ENCODE measurements at places on chromosomes 7 and 10.

DNA sequence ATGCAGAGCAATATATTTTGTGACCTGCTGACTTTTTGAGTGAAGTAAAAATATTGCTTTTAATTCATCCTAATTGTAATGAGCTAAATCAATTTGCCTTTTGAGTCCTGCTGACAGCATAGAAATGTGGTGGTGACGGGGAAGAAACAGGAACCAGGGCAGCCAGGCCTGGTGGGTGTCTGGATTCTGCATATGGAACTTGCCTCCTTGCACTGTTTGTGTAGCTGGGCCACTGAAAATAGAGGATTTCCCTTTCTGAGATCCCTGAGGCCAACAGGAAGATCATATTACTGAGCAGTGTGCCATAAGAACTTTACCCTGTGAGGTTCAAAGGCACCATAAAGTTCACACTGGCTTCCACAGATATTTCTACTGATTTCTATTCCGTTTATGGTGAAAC is 488.4 kb upstream of the AKR1E2 start:
- DNase-seq = no peak

DNA sequence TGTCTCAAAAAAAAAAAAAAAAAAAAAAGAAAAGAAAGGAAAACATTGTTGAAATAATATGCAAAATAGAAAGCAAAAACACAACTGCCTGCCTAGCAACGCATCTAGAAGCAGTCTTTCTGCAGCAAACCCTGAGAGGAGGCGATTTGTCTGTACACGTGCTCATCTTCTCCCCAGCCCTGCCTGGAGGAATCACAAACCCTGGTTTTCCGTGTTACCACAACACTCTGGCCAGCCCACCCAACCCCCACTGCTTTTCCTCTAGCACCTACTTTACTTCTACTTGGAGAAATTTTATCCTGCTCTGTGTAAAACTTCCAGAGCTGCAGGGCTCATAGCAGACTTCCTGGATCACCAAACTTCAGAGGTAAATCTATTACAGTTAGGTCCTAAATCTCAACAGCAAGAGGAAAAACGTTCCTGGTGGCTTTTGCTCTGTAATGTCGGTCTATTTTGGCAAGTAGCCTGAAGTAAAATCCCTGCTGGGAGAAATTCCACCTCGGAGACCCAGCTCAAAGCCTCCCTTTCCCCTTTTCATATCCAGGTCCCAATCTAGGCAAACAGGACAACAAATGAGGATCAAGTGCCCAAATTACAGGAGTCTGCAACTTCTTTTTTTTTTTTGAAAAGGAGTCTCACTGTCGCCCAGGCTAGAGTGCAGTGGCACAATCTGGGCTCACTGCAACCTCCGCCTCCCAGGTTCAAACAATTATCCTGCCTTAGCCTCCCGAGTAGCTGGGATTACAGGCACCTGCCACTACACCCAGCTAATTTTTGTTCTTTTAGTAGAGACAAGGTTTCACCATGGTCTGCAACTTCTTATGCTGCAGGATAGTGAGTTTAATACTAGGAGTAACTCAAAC is 91.6 kb downstream of the DNMBP start:
- DNase-seq = no peak

DNA sequence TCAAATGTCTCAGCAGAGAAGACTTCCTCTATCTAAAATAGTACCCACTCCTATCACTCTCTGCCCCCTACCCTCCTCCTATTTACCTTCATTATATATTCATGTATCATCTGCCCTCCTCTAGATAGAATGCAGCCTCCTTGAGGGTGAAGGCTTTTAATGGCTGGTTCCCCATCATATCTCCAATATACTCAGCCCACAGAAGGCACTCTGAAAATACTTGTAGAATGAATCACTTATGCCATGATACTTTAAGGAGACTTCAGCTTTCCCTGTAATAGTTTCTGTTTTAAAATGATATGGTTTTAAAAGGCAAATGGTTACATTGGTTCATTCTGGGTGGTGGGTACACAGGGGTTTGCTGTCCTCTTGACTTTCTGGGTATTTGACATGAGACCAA is 25.3 kb downstream of the GFRA1 start:
- no peak for DNase-seq

GRCh38 chr10:4767033-4767814 is 58.8 kb upstream of the AKR1E2 start:
- DNase-seq = no peak

DNA sequence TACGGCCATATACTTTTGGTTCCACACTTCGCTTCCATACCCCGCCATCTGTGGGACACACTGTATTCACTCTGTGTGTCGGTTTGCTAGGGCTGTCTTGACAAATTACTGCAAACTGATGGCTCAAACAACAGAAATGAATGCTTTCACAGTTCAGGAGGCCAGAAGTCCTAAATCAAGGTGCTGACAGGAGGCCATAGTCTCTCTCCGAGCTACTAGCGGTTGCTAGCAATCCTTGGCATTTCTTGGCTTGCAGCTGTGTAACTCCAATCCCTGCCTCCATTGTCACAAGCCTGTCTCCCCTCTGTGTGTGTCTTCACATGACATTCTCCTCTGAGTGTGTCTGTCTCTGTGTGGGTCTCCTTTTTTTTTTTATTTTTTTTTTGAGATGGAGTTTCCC is 28.9 kb upstream of the BMPR1A start:
- no peak for DNase-seq

GRCh38 chr10:123746942-123747341 is 80.8 kb downstream of the GPR26 start:
- no peak for DNase-seq

Data from T-helper 2 cell (primary cell).